ENCODE measurements at places on chromosomes 12 and 14. TPM values are rescaled to one million over a fixed set of nuclear protein-coding genes. Genes with fewer than 3 reads are reported as not detected.

B4GALNT1 gene
- 2.9 TPM for total RNA-seq

DNA sequence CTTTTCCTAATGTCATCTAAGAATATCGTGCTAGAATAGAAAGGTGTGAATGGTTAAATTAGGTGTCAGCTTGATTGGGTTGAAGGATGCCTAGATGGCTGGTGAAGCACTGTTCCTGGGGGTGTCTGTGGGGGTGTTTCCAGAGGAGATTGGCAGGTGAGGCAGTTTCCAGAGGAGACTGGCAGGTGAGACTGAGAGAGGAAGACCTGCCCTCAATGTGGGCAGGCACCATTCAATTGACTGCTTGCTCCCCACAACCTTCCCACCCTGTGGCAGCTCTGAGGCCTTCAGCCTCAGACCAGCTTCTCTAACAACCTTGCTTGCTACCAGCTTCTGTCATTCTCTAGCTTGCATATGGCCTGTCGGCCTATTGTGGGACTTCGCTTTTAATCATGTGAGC, 9.2 kb downstream of the RNASE9 start:
- DNase-seq, result no peak

DNA sequence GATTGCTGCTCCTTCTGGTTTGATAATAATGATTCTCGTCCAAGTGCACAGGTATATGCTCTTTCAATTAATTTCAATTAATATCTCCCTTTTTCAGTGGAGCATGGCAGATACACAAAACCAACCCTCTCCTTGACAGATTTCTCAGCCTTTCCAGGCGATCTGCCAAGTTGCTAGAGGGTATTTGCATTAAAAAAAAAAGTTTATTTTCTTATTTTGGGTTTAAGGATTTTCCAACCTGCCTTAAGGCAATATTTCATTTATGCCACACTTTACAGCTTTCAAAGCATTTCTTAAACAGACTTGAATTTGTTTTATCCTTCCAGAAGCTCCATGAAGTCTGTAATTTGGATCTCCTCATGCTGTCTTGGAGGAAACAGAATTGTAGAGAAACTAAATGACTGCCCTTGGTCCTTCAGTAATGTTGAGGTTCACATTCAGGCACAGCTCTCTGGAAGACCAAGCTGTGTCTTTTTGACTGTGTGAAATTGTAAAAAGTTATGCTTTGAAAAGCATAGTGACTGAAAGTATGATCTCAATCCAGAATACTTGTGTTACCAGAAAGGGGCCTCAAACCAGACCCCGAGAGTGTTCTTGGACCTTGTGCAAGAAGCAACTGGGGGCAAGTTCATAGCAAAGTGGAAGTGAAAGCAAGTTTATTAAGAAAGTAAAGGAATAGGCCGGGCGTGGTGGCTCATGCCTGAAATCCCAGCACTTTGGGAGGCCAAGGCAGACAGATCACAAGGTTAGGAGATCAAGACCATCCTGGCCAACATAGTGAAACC, 2.3 kb downstream of the DGLUCY start:
- DNase-seq, result no peak

GRCh38 chr12:114479831-114480230, 73.9 kb upstream of the TBX5 start:
- DNase-seq, result no peak

- DNase-seq, result no peak
Observed at GRCh38 chr14:61234215-61234916, 46.8 kb downstream of the TMEM30B start.

Data from glomerular endothelial cell (primary cell).